HEK293T (cell line): ENCODE measurements at places on chromosomes 13 and 19.

DNA sequence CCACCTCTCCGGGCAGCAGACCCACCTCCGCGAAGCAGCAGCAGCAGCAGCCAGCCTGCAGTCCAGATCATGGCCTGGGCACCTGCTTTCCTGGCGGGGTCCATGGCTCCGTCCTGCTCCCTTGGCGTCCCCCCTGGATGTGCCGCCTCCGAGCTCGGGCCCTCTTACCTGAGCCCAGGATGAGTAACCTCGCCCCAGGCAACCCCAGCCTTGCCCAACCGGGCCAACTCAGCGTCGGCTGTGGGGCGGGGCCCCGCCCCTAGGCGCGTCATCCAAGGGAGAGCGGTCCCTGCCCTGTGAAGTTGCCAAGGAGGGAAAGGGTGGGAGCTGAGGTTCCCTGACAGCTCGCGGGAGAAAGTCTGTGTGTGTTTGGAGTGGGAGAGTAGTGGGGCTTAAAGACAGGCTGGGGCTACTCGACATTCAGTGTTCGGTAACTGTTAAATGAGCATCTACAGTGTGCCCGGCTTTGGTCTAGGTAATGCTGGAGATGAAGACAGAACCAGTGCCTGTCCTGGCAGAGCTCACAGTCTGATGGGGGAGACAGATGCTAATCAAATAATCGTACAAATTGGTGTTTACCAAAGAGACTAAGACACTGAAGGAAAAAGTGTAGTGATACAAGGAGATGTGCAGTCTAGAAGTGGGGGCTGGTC, at the start of gene LYPD3:
Gene LYPD3 (minus strand): TSS at position 141 of the 653 bp plus-strand sequence. CDS start 37 bp downstream, at position 104.
- DNase-seq, result no peak

DNA sequence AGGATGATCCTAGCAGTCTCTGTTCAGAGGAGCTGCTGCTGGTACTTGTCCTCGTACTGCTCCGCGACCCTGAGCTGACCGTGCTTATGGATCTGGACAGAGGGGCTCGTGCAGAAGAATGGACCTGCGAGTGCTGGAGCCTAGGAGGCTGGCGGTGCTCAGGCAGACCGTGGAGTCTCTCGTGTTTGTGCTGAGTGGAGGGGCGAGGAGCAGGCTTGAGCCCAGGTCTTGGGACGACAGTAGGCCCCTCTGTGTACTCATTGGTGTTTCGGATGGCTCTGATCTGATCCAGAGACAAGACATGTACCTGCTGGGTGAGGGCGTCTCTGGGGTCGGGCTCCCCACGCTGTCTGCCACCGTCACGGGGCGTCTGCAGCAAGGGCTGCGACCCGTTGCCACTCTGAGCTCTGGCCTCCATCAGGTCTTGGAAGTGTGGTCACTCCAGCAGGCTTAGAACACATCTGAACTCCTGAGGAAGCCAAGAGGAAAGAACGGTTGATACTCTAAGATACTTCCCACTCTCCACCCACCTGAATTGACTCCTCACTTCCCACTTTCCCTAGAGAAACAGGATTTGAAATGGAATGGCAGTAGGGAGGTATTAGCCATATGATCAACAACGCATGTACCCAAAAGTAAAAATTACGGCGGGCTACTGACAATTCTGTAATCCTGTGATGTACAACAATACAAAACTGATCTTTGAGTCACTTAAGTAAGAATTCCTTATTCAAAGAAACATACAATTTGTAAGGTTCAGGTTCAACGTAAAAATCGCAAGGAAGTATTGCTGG, 3.4 kb downstream of the SPRY2 start:
- DNase-seq, result no peak

GRCh38 chr19:57436417-57436816, 1.3 kb downstream of the ZNF749 start:
- DNase-seq, result no peak

- peak; percentile 42 for DNase-seq
Observed at GRCh38 chr19:17576758-17577456, 21.5 kb downstream of the COLGALT1 start.

GRCh38 chr13:54449922-54450321, 1421.3 kb downstream of the OLFM4 start:
- no peak for DNase-seq

DNA sequence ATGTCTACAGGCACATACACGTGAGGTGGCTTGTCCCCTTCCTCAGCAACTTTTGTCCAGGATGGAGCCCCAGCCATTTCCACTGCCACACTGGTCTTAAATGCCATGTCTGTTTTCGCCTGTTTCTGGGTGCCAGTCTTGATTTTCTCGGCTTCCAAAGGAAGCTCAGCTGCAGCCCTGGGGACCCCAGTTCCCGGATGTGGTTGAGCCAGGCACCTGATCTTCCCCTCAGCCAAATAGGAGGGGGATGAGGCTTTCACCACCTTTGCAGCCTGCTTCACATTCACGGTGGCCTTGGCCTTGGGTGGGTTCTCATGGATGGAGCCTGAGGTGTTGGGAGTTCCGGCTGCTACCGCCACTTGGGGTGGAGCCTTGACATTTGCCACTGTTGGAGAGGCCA, 8.7 kb downstream of the IQCN start:
- no peak for DNase-seq
